Stimulated activated CD8-positive, alpha-beta memory T cell treated with anti-CD3 and anti-CD28 coated beads, Interleukin-4, amount 100 ng/mL, for 1 hour (primary cell): ENCODE measurements at places on chromosomes 6 and 20.

DNA sequence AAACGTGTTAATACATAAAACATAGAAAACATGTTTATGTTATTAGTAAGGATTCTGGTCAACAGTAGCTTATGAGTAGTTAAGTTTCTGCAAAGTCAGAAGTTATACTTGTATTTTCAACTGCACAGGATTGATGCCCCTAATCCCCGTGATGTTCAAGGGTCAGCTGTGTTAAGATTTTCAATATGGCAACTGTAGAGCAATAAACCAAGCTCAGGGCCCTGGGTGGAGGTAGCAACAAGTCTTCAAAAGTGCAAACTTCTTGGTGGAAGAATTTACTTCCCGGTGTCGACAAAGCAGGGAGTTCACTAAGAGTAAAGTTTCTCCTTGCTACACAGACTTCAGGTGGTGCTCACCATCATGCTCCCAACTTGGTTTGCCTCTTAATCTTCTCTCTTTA is 4.1 kb upstream of the BCAS1 start:
- DNase-seq, result no peak

DNA sequence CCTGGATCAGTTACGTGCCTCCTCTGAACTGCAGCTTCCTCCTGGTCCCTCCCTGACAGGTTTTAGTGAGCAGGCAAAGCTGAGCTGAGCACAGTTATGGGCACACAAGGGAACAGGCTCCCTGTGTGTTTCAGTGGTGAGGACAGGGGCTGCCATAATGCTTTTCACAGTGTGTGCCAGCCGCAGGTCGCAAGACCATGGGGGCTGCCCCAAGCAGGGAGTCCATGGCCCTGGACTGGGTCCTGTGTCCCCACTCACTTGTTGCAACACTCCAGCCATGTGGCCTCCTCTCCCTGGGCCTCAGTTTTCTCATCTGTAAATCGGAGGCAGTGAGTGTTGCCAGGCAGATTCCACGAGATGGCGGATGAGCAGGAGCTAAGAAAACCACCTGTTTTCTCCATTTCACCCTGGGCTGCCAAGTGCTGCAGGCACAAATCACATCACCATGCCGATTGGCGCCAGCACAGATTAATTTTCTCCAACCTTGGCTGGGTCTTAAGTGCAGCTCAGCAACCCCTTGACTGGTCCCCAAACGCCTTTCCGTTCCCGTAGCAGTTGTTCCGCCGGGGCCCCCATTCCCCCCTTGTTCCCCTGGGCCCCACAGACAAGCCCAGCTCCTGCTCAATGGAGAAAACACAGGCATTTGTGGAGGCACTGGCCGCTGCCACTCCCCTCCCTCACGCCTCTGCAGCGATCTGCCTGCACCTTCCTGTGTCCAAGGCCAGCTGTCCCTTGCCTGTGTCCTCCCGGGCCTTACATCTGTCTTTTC is 57.1 kb upstream of the NNAT start:
- DNase-seq, result no peak

DNA sequence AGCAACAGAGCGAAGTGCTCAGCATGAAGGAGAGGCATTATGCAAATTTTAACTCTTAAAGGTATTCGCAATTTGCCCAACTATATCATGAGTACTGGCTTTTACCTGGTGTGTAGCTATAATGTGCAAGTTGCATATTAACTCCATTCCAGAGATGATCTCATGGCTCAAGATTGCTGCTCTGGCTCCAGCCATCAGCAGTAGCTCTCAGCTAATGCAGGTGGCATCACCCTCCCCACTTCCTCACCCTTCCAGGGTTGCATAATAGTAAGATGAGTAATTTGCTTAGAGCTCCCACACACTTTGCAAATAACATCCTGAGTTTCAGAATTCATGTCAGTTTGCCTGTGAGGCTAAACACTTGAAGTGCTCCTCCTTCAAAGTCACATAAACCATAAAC is 15.9 kb upstream of the PCSK2 start:
- no peak for DNase-seq

DNA sequence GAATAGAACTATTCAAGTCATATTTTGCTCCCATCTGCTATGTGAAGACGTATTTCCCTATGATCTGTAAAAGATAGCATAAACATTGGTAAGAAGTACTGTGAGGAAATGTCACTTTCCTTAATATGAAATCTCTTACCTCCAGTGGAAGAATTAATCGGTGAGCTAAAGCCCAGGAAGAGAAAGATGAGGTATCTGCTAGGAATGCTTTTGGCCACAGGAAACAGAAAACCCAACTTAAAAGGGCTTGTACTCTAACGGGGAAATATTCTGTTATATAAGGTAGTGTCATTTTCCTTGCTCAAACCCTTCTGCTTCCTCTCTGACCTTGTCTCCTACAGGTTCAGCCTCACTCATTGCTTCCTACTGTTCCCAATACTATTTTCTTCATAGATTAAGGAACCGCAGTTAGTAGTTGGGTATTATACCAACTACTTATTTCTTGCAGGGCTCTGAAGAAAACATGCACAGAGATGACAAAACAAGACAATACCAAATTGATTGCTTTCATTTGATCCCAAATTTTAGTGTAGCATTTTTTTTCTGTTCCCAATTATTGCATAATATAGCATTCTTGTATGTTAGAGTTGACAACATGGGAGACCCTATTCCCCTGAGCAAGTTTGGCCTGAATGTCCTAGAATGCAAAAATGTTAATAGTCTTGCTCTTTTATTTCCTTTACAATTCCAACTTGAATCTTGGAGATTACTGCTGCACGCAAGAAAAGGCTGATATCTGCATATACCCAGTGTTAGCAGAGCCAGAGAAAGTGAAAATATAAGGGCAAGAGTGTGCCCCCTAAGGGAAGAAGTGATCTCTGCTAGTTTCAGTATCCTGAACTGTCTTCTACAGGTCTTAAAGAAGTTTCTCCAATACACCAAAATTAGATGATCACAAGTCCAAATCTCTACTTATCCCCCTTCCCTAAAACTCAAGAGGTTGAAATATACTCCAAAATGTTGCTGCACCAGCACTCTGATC is 65.3 kb downstream of the AFG1L start:
- DNase-seq, result no peak

DNA sequence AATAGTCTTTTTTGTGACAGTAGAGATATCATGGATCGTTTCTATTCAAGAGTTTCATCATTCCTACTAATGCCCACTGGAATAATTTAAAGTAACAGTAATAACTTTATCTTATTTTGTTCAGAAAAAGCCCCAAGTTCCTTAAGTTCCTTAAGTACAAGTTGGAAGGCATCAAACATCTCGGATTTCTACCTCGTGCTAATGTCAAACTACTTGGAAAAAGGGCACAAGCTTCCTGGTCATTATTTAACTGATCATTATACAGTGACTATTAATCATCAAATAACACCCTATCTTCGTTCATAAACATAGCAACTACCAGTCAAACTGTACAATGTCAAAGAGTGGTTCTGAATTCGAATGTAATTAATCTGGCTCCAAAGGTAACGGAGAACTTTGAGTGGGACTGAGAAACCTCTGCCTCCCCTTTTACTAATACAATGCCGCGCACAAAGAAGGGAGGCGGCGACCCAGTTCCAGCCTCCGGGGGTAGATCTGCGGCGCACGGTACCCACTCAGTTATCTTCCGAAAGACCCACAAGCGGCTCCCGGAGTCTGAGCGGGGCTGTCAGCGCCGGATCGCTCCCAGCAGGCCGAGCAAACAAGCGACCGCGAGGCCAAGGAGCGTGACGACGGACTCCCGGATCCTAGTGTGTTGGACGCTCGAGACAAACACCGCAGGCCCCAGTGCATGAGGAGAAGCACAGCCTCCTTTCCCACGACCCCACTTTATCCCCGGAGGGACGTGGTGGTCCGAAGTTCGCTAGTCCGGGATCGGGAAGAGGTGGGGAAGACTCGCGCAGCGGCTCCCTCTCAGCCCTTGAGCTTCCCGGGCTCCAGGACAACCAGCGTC is 716 bp downstream of the SHPRH start:
- no peak for DNase-seq

GRCh38 chr6:56243518-56244070 is 3.8 kb downstream of the COL21A1 start:
- DNase-seq, result no peak

- no peak for DNase-seq
Observed at GRCh38 chr6:170034294-170034693, 256.6 kb downstream of the DLL1 start.

GRCh38 chr6:100432136-100432535 is 32.6 kb downstream of the SIM1 start:
- no peak for DNase-seq

- no peak for DNase-seq
Observed at GRCh38 chr6:161436106-161436876, 162.4 kb upstream of the AGPAT4 start.

DNA sequence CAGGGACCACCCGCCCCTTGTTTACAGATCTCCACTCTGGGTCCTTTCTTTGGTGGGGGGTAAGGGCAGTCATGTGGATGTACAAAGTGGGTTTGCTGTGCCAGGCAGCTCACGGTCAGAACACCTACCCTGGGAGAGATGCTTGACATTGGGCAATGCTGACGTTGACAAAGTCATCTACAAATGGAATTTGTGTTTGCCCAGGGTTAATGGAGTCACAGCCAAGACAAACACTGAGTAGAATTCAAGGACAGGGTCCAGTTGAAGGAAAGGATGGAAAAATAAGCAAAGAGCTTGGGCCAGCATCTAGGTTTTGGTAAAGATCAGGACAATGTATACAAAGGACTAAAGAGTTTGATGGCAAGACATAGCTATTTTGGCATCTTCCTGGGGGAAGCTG is 54.7 kb downstream of the MOCS1 start:
- no peak for DNase-seq

- no peak for DNase-seq
Observed at GRCh38 chr6:100657678-100658330, 193.1 kb upstream of the SIM1 start.

DNA sequence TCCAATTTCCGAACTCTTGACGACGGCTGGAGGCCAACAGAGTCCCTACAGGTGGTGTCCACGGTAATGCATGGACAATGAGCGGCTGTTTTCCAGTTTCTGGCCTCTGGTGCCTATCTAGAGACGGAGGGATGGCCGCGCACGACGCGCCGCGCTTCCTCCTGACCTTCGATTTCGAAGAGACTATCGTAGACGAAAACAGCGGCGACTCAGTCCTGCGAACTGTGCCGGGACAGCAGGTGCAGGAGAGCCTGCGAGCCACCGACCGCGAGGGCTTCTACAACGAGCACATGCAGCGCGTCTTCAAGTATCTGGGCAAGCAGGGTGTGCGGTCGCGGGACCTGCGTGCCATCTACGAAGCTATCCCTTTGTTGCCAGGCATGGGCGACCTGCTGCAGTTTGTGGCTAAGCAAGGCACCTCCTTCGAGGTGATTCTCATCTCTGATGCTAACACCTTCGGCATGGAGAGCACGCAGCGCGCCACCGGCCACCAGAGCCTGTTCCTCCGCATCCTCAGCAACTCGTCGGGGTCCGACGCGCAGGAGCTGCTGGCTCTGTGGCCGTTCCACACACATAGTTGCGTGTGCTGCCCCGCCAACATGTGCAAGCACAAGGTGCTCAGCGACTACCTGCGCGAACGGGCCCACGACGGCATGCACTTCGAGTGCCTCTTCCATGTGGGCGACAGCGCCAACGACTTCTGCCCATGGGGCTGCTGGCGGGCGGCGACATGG is 169.4 kb downstream of the CDK19 start:
- DNase-seq, result no peak

DNA sequence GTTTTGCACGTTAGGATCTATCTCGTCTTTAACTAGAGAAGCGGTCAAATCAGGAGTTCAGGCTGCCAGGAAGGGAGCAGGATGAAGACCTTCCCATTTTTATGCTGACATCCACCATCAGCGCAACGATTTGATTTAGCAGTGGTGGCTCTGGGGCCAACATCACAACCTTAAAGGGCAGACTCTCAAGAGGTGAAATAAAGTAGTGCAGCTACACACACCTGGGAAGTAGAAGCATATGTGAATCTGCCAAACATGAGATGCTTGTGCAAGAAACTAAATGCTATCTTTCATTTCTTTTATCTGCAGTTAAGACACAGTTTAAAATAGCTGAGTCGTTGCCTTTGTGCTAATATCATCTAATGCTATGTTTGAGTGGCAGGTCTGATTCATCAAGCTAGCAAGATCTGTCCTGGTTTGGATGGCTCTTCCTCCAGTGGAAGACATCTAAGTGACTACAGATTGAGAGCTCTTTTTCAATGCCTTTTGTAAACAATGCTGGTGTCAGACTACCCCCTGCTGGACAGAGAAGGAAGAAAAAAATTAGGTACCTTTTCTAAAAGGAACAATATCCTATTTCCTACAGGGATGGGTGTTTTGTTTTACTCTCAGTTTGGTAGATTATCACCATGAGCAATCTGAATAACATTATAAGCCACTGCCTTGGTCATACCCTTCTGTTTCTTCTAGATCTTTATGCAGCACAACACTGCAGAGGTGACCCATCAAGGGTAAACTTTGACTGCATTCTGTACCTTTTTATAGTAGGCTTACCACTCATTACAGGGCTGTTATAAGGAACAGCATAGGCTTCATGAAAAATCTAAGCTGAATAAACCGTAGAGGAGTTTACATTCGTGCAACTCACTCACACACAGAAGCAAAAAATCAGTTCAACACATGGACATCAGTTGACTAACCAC is 171.6 kb upstream of the FBXL4 start:
- DNase-seq, result no peak

DNA sequence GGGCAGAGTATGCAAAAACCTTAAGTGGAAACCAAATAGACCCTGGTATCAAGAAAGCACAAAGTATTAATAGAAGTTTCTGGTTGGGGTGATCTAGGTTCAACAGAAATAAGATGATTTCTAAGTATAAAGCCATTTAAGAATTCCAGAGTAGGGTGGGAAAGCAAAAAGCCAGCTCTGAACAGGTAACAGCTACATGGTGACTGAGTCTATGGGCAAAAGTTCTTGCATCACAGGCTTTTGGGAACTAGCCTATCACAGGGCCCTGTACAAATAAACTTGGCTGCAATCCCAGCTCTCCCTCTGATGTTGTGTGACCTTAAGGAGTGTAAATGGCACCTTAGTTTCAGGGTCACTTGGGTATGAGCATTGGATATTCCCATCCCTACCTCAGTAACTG is 5.5 kb downstream of the TCF19 start:
- no peak for DNase-seq

DNA sequence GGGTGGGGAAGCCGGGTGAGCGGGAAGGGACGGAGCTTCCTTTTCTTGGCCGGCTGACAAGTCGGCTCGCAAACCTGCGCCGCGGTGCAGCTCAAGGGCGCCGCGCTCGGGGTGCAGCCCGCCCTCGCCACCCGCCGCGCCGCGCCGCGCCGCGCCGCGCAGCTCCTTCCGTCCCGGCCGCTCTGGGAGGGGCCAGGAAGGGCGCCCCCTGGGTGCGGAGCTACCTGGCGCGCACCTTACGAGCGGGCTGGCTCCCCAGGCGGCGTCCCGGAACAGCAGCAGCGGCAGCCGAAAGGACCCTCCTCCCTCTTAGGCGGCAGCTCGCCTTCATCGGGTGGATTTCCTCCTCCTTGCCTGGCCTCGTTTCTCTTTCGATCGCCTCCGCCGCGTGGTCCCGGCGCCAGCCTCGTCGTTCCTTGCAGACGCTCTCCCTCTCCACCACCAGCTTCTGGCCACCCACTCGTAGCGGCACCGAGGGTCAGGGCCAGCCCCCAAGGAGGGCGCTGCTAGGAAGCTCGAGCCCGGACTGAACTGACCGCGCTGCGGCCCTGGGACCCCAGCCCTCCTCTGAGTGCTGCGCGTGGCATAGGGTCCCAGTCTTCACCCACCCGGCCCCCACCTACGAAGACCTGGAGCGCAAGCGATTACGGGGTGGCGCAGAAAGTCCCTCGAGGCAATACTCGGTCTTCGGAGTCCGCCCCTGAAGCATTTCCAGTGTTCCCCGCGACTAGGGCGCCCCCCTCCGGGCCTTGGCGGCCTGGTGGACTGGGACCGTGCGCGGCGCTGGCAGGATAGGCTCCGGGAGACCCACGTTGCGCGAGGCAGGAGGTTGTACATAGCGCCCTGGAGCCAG is at the start of gene MAP3K5:
Gene MAP3K5 (minus strand): TSS at position 68 of the 853 bp plus-strand sequence. CDS start 320 bp downstream, outside the sequence.
- peak; percentile 91 for DNase-seq
